ENCODE measurements at places on chromosomes 12 and 14. TPM values are rescaled to one million over a fixed set of nuclear protein-coding genes. Genes with fewer than 3 reads are reported as not detected.

DNA sequence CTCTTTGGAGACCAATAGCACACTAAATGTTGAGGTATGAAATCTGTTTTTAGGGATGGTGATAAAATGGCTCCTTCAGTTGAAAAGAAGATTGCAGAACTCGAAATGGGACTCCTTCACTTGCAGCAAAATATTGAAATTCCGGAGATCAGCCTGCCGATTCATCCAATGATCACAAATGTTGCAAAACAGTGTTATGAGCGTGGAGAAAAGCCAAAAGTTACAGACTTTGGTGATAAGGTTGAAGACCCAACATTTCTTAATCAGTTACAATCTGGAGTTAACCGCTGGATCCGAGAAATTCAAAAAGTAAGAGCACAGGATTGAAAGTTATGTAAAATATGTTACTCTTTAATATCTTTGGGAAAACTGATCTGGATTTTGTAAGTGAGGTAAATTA, 15.3 kb downstream of the DYNC1H1 start:
- DNase-seq: no peak

DNA sequence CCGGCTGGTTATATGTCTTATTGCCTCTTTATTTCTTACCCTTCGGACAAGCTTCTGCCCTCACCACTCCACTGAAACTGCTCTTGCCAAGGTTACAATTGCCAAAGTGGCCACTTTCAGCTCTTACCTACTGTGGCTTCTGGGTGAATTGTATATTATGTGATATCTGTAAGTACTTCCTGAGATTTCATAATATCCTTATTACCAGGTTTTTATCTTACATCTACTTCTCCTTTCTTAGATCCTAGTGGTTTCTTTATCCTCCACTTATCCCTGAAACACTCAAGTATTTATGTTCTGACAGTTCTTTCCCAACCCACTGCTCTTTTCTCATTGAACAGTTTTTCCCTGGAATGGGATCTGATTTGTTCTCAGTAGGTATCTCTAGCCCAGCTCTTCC, 10.5 kb downstream of the CELA1 start:
- no peak for DNase-seq

- no peak for DNase-seq
Measured at GRCh38 chr12:17159506-17160300, 553.7 kb upstream of the LMO3 start.

DNA sequence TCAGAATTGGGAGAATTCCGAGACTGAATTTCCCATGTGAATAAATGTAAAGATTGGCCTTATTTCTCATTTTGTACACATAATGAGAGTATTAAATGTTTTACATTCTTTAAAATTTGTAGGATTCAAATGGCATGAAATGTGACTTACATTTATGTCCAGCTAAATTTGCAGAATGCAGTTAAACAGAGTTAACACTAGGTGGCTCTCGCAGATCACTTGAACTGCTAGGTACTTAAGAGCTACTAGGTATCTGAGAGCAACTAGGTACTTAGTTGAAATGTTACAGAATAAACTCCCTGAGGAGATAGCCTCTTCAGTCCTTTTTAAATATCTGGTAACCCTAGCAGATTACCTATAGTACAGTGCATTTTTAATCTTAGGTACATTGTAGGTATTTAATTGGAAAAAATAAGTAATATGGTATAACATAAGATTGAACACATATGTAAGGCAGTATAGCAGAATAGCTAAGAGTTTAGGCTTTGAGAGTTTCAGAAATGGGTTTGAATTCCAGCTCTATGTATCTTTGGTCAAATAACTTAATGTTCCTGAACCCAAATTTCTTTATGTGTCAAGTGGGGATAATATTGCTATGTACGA, 73.8 kb downstream of the KIAA0586 start:
- DNase-seq: no peak

DNA sequence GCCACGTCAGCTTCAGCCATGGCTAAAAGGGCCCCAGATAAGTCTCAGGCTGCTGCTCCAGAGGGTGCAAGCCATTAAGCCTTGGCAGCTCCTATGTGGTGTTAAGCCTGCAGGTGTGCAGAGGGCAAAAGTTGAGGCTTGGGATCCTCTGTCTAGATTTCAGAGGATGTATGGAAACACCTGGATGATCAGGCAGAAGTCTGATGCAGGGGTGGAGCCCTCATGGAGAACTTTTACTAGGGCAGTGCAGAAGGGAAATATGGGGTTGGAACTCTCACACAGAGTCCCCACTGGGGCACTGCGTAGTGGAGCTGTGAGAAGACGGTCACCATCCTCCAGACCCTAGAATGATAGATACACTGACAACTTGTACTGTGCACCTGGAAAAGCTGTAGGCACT, 47.9 kb downstream of the SDR9C7 start:
- DNase-seq: no peak

- DNase-seq: no peak
Measured at GRCh38 chr12:8034802-8035201, 2.3 kb downstream of the FOXJ2 start.

- DNase-seq: peak; percentile 29
Measured at GRCh38 chr14:61609191-61609843, 86.0 kb upstream of the HIF1A start.

GRCh38 chr14:83463500-83464098, 1929.9 kb upstream of the SEL1L start:
- no peak for DNase-seq

DNA sequence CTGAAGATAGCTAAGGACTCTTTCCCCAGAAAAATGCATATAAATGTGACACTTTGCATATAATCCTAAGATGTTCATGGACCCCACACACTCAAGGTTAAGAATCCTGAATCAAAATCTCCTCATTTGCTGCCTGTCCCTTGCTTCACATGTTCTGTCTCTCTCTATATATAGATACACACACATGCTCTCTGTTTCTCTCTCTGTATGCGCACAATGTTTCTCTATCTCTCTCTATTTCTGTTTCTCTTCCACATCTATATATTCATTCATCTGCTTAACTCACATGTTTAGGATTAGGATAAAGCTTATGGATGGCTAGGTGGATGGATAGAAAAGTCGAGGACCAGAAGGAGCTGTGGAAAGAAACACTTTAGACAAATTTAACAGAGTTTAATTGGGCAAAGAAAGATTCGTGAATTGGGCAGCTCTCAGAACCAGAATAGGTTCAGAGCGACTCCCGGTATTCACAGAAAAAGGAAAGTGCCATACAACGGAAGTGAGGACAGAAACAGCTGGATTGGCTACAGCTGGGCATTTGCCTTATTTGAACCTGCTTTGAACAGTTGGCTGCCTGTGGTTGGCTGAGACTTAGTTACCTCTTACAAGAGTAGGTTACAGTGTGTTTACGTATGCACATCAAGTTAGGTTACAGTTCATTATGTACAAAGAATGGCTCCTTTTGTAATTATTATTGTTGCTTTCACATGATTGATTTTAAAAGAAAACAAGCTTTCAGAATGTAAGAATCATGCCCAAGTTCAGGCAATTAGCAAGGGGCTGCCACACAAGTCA, 57.6 kb downstream of the EMP1 start:
- no peak for DNase-seq

DNA sequence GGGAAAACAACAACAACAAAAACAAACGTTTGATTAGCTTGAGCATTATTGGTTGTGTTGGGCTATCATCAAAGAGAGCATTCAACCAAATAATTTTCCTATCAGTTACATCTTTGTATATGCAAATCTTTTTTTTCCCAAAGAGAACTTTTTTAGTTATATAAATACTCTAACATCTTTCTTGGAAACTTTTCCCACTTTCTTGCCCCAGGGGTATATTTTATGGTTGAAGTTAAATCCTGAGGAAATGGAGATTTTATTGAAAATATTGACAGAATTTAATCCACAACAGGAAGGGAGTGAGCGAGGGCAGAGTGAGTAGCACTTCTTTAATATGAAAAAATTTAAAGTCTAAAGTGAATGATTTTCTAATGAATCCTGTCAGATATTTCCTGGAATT, 120.9 kb upstream of the NPAS3 start:
- no peak for DNase-seq

- DNase-seq: no peak
Measured at GRCh38 chr12:126891789-126892188, 1375.2 kb upstream of the TMEM132C start.

DNA sequence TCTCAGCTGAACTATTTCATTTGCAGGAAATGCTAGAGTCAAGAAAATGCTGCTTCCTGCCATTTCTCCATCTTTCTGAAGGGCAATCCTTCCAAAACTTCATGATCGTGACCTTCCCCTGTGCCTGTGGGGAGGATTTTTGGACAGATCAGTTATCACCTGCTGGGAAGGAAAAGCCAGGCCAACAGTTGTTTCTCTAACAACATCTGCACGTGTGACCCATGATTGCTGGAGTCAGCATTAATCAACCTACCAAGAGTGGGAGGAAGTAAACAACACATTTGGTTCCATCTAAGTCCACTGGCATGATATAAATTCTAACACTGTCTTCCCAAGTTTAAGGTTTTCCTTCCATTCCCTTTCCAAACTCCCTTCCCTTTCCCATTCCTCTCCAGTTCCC, 172.7 kb downstream of the APAF1 start:
- DNase-seq: no peak

The EID3 gene
- total RNA-seq: 10.3 TPM

The DTX1 gene
- total RNA-seq: 3.4 TPM

The PCED1B gene
- 9.5 TPM for total RNA-seq

The PIK3C2G gene
- 0.34 TPM for total RNA-seq

The INF2 gene
- total RNA-seq: 79.4 TPM

The MMP19 gene
- 15.9 TPM for total RNA-seq

Data from uterus (tissue), 4 donors.